OCI-M1 (cell line): ENCODE measurements at places on chromosomes 2 and 18.

- no peak for DNase-seq
Observed at GRCh38 chr2:60853531-60853930, 27.8 kb upstream of the REL start.

DNA sequence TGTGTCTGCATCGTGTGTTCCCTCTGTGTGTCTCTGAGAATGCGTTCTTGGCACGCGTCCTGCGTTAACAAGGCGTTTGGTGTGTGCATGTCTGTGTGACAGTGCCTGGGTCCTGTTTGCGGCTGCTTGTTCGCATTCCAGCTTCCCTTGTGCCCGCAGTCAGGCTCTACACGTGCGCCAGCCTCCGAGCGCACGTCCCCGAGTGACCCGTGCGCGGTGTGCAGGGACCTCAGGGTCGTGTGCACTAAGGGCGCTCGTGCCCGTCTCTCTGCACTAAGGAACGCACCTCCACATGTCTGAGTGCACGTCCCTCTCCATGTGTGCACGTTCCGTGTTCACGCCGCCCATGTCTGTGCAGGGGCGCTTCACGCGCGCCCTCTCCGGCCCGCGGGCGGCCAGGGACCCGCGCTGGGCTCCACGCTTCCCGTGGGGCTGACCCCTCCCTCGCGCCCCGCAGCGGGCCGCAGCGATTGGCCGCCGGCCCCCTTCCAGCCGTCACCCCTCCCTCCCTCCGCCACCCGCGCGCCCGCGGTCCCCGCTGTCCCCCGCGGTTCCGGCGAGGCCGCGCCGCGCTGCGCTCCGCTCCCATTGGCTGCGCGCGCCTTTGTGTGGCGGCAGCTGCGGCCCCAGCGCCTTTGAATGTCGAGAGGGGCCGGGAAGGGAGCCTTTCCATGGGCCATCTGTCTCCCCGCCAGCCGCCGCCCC is 229.4 kb downstream of the HAUS1 start:
- DNase-seq, result no peak

GRCh38 chr2:68723181-68723580 is 11.4 kb upstream of the ARHGAP25 start:
- DNase-seq, result no peak

DNA sequence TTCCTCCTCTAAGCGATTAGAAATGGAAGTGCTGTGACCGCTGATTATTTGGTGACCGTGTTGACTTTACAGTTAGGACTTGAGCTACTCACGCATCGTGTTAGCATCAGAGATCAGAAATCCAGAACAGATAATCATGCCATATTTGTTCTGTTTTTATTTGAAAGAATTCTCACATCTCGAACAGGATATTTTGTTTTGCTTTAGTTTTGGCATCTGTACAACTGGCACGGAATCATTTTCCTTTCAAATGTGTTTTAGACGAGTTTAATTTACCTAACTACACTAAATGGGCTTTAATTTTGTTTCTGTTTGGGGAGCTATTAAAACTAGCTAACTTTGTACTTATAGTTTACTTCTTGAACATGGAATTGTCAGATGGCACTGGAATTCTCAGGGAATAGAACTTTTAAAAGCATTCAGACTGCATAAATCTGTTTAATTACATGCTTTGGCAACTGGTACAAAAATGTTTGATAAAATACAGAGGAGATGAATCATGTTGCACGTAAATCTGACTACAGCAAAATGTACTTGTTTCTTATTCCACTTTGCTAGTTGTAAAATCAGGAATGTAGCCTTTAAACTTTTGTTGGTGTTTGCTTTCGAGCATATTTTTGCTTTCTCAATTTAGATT is 1.4 kb downstream of the ITPRID2 start:
- no peak for DNase-seq

DNA sequence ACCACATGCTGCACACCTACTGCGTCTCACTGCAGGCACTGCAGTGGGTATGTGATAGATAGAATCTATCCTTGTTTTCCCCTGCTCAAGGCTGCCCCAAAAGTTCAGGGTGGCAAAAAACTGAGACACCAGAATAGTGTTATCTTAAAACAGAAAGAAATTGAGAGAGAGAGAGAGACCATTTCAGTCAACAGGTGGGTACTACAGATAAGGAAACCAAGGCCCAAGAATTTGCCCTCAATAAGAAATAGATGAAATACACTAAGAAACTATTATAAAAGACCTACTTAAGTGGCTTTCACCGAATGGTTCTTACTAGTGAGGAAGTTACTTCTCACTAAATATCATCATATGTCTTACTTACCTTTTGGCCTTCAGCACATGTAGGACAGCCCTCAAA is 27.9 kb downstream of the EPG5 start:
- DNase-seq, result peak; percentile 43

- no peak for DNase-seq
Observed at GRCh38 chr2:105682401-105682800, 62.3 kb upstream of the NCK2 start.

DNA sequence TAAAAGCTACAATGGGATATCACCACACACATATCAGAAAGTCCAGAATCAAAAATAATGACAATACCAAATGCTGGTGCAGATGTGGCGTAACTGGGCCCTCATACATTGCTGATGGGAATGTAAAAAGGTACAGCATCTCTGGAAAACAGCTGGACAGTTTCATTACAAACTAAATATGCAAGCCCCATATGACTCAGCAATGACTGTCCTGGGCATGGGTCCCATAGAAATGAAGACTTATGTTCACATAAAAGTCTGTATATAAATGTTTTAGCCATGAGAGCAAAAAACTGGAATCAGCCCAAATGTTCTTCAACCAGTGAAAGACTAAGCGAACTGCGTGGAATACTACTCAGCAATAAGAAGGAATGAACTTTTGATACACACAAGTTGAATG is 56.7 kb downstream of the ALPK2 start:
- DNase-seq, result no peak

DNA sequence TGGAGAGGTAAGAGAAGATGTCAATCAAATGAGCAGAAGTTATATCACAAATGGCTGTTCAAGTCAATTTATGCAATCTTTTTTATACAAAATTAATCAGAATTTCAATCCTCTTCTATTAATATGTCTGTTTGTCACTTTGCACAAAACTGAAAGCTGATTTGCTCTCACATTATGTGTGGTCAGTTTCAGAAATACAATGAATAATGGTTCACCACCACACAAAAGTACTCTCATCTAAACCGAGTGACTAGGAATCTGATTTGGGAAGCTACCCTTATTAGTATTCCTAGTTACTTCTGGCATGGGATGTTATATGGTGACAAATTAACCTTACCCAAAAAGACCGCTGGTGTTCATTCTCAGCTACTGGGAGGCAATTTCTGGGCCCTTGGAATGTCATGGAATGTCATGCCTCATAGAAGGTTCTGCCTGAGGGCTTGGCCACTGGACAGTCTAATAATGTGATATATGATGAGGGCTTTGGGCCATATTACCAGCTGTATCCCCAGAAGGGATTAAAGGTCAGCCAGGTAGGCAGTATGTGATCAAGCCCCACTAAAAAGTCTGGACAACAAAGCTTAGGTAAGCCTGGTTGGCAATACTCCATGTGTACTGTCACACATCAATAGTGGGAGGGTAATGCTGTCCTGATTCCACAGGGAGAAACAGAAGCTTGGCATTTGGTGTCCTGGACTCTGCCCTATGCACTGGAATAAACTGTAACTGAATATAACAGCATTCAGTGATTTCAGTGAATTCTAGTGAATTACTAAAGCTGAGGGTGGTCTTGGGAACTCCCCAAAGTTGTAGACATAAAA is 113.2 kb downstream of the PIGN start:
- no peak for DNase-seq

DNA sequence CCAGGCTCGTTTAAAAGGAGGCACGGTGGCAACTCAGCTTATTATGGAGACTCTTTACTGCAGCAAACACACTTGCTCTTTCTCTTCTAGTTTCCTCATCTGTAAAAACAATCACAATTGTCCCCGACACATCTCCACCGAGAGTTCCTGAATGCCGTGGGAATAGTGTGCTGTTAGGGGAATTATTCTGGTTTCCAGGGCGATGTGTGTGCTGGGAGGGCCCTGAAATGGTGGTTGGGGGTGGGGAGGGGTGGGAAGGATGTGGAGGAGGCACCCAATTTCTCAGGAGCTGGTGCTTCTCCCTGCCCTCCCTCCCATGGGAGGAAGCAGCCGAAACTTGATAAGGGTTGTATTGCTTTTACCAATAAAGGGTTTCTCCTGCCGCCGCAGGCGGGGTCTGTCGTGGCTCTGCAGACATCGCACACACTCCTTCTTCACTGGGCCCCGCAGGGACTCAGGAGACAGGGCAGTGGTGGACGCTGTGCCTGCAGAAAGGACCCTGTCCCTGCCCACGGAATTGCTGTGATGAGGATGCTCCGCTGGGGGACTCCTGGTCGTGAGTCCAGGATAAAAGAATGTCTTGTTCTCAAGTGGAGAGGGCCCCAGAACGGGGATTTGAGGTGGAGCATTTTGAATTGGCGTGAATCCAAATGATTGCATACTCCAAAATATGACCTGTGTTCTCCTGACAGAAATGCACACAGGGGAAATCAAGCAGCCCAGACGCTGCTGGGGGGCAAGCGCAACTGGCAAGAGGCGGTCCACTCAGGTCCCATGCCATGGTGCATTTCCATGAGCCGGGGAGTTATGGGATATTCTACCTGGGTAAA is 119.2 kb downstream of the ACKR3 start:
- no peak for DNase-seq

DNA sequence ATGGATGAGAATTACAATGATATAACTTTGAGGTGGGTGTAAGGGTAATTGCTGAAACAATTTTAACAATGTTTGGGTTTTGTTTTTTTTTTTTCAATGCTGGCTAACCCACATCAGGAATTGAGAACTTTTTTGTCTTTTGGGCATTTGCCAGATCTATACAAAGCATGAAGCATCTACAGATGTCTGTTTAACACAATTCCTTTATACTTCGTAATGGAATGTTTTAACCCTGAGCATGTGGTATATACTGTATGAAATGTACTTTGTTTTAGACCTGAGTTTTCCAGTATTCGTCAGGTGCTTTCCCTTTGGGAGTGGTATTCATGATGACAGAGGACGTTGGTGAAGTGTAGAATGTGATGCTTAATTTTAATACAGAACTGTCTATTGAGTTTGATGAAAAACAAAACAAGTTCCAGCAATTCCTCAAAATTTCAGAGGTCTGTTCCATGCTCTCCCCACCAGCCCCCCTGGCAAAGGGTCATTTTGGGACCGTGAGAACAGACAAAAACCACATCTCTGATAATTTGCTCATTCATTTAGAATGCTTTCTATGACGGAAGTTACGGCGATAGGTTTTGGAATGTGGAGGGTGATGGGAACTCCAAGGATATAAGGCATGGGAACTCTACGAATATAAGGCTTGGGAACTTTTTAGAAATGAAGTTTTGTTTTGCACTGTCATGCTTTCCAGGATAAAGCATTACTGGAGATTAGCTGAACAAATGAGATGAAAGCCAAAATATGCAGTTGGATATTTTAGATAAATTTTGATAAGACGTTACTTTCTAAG is 14.1 kb downstream of the LIMS1 start:
- DNase-seq, result no peak

GRCh38 chr2:212694398-212694797 is 155.8 kb upstream of the ERBB4 start:
- DNase-seq, result no peak

GRCh38 chr2:48284621-48285212 is 245.2 kb upstream of the STON1 start:
- DNase-seq, result peak; percentile 50

DNA sequence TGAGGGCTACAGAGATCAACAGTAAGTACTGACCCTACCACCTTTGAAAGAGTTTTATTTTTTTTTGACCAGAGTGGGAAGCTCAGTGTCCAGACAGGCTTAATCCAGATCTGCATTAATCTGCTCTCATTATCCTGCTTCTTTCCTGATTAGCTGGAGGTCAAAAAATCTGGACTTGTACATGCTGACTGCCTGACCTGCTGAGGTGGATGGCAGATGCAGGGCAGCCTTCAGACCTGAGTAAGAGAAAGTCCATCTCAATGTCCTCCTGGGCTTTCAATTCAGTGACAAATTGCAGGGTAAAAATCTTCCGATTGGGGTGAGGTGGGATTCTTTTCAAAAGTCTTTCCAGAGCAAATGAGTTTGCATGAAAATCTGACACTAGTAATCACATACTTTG is 998.8 kb upstream of the PIK3C3 start:
- DNase-seq, result no peak

DNA sequence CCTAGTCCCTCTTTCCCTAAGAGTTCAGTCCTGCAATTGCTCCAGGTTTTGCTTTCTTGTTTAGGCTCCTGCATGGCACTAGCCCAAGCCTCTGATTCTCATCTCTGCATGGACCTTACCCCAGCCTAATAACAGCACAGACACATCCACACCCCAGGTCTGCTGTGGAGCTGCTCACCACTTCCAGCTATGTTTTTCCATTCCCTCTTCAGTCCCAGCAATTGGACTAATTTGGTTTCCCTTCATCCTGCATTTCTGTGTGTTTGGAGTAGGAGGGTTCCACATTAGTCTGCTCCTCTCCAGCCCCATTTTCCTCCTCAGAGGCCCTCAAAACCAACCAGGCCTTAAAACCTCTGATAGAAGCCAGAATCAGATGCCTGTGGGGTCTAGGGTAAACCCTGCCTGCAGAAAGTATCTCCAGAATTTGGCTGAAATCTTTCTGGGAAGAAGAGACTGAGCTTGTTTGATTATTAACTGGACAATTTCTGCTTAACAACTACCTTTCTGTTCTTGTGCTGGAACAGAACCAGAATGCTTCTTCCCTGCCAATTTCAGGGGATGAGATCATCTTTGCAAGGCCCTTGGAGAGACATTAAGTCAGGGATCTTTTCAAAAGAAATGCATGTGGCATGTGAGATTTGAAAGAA is 95.9 kb downstream of the GFPT1 start:
- DNase-seq, result no peak

DNA sequence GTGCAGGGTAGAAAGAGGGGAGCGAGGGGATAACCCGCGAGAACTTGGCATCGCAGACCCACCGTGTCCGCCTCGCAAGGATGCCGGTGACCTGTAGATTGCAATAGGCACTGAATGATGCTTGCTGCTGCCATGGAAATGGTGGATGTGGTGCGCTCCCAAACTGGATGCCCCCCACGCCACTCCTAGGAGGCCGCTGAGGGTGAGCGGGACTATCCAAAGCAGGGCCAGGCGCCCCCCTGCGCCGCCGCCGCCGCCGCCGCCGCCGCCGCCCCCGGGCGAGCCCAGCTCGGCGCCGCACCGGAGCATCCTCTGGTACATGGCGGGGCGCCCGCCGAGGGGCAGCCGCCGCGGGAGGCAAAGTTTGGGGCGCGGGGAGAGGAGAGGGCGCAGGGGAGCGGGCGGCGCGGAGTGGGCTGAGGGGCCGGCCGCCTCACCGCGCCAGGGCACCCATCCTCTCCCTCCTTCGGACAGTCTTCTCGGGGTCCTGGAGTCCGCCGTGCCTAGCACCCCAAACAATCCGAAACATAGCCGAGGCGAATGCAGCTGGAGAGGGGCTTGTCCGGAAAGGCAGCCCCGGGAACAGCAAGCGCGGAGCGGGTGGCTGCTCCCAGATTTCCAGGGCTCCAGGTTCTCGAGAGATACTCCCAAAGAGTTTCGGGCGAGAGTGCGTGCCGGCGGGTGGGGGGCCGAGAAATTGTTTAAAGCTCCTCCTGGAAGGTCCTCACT is 685.1 kb downstream of the NRXN1 start:
- no peak for DNase-seq
